ENCODE measurements at places on chromosomes 2 and 18.
A peak's percentile ranks its signal among the peaks of the same experiment; 100 is the strongest.

DNA sequence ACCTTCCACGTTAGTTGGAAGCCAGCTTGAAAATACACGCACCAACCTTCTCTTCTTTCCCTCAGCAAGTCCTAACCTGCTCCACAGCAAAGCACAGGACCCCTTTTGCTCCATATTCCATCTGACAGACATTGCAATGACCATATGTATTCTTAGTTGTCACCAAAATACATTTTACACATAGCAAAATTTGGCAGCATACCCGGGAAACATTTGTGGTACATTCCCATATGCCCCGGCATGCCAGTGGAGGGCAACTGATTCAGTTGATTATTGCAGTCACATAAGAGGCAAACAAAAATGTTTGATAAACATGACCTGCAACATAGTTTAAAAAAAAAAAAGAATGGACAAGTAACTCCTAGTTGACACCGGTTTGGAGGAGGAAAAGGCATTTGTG is 202.1 kb upstream of the UBE2E3 start:
- DNase-seq, result no peak

GRCh38 chr2:189153619-189154018 is 25.9 kb downstream of the COL5A2 start:
- DNase-seq, result no peak

DNA sequence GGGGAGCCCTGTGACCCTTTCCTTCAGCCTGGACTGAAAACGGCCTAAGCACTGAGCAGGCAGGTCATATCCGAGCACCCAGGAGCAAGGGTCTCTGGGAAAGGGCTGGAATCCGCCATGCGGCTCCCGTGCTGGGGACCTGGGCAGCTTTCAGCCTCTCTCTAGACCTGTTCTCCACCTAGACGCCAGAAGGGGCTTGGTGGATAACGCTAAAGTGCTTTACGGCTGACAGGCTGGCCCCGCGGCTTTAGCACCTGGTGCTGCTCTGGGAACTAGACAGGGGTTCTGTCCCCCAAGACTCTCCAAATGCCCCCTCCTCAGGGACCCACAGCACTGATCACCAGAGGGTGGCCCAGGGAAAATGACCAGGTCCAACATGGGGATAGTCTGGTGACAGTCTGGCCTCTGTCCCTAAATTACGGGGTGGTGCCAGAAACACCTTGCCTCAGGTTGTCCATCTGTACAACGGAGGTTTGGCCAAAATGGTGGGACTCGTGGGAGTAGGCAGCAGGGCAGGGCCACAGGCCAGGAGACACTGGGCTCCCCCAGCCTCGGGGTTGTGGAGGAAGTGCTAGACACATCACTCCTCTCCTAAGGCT is 13.0 kb downstream of the SDC1 start:
- DNase-seq, result no peak

GRCh38 chr2:187329586-187329985 is 118.5 kb downstream of the CALCRL start:
- no peak for DNase-seq

DNA sequence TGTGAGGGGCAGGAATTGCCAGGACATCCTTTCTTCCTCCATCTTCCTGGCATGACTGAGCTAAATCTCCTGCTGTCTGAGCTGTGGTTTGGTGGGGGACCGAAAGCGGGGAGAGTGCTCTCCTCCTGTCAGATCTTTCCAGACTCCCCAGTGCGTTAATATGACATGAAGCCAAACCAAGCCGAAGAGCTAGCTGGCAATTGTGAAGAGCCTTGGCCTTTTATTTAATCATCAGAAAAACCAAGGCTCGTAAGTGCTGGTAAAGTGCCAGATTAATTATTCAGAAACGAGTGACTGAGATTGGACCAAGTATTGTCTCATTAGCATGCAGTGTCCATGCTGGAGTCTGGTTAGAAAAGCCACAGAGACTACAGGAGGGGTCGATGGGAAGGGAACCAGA is 14.5 kb upstream of the LRPPRC start:
- DNase-seq, result no peak

- no peak for DNase-seq
These were observed 520.6 kb downstream of the METTL4 start for GRCh38 chr18:2050702-2051201.

DNA sequence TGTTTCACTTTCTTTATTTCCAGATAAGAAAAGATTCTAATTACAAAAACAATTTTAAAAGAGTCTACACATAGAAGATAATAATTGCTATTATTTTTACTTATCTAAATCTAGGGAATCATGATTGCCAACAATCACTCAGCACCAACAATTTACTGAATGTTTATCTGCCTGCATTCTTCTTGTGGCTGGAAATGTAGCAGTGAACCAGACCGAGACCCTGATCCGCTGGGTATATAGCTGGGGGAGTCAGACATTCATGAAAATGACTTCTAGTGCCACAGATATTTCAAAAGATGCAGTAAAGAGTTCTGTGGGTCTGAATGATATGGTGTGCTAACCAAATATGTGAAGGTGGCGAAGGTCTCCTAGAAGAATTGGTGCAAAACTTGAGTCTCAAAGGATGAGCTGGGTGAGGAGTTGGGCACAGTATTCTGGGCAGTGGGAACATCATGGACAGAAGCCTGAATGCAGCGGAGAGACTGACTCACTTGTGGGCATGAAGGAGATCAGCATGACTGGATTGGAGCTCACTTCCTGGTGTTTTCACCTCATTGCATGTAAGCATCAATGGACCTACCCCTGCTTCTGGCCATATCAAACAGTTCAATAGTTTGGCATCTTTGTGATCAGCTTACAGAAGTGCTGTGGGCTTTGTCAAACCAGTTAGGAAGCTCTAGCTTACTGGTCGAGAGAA is 26.1 kb upstream of the FN1 start:
- DNase-seq, result no peak

GRCh38 chr2:160871953-160872352 is 288.3 kb upstream of the TANK start:
- DNase-seq, result no peak

- no peak for DNase-seq
These were observed 95.1 kb upstream of the SERPINE2 start for GRCh38 chr2:224134003-224134734.

DNA sequence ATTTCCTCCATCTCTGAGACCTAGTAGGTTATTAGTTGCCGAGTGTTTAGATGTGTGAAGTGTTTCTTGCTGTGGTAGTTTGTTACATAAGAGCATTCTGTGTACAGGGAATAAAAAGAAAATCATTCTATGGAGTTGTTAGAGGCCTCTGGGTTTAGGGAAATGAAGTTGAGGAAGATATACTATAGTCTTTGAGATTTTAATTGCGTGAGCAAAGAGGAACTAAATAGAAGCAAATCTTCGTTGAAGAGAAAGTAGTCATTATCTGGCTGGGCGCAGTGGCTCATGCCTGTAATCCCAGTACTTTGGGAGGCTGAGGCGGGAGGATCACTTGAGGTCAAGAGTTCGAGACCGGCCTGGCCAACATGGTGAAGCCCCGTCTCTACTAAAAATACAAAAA is 19.0 kb downstream of the USP39 start:
- no peak for DNase-seq

- DNase-seq, result no peak
These were observed 77.9 kb downstream of the CLIP4 start for GRCh38 chr2:29193111-29193510.

- DNase-seq, result peak; percentile 13
These were observed 800 bp downstream of the IL1RL2 start for GRCh38 chr2:102187496-102188150.

DNA sequence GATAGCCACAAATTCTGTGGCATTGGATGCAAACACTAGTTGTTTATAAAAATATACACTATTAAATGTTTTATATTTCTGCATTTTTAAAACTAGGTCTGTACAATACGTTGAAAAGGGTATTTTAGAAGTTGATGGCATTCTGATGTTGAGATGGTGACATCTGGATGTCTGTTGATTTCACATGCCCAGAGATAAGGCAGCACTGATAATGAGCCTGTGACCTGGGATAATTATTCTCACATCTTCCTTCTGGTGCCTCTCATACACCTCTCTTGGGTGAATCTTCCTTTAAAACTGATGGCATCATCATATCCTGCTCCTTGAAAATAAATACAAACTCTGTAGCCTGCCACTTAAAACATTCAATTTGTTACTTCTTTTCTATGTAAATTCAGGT is 208.6 kb downstream of the NYAP2 start:
- no peak for DNase-seq

- no peak for DNase-seq
These were observed 373.6 kb upstream of the TRIB2 start for GRCh38 chr2:12343141-12343540.

GRCh38 chr2:86301711-86302202 is 35.7 kb downstream of the REEP1 start:
- no peak for DNase-seq

DNA sequence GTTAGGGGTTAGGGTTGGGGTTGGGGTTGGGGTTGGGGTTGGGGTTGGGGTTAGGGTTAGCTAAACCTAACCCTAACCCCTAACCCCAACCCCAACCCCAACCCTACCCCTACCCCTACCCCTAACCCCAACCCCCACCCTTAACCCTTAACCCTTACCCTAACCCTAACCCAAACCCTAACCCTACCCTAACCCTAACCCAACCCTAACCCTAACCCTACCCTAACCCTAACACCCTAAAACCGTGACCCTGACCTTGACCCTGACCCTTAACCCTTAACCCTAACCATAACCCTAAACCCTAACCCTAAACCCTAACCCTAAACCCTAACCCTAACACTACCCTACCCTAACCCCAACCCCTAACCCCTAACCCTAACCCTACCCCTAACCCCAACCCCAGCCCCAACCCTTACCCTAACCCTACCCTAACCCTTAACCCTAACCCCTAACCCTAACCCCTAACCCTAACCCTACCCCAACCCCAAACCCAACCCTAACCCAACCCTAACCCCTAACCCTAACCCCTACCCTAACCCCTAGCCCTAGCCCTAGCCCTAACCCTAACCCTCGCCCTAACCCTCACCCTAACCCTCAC is 24.1 kb upstream of the RABL2A start:
- DNase-seq, result no peak

DNA sequence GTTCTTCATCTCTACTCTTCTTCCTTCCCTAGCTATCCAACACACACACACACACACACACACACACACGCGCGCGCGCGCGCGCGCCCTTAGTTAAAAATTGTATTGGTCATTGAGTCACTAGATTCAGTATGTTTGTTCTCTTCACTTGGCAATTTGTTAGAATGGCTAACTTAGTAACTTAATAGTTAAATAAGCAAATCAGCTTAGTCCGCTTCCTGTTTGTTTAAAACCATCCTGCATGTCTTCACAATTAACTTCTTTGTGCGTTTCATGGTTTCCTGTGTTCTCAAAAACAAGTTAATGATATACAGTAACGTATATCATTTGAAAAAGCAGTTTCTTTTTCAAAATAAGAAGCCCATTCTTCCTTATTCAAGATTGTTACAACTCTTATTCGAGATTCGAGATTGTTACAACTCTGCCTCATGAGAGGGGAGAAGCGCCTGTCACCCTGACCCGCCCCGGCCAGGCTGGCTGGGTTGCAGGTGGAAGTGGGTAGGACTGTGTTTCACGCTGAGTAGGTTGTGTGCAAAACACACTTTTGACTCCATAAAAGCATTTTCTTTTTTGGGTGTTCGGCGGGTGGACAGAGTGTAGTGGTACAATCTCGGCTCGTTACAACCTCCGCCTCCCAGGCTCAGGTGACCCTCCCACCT is 9.5 kb upstream of the CNNM3 start:
- DNase-seq, result peak; percentile 11

GRCh38 chr2:166614029-166614428 is 120.0 kb upstream of the SCN7A start:
- no peak for DNase-seq

- no peak for DNase-seq
These were observed 197.5 kb upstream of the CHAC2 start for GRCh38 chr2:53569957-53570727.

DNA sequence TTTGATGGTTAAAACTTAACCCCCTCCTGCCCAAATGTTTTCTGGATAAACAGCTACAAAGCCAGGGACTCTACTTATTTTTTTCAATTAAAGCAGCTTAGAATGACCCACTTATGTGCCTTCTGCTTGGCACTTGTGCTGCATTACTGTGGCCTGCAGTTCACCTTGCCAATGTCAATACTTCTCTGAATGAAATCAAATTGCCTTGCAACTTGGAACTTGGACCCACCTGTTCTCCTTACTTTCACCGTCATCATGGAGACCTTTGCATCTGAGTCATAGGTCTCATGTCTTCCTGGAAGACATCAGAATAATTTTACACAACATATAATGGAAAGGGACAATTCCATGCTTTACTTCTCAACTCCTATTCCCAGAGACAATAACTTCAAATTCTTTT is 92.1 kb upstream of the FHL2 start:
- no peak for DNase-seq

DNA sequence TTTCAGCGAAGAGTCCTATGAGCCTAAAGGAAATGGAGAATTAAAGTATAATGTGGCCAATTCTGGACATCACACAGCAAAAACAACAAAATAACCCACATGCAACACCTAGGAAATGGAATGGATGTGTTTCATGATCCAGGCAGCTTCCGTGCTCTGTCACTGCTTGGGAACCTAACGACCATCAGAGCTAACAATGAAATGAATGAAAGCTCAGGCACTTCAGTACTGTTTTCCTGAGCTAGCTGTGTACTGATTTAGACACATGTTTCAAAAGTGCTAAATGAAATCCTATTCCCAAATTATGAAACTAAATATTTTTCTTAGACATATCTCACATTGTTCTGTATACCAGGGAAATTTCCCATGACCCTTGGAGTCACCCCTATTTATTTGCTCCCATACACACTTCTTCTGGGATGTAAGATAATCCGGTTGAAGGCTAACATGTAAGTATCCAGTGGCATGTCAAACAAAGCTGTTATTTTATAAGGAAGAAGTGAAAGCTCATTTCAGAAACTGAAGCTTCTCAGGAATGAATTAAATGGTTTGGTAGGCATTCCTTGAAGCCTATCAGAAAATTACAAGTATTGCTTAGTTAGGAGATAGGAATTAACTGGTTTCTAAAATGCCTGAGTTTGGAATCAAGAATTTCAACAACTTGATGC is 108.5 kb upstream of the RND3 start:
- DNase-seq, result no peak

- DNase-seq, result no peak
These were observed 19.1 kb downstream of the PARD6G start for GRCh38 chr18:80228051-80228848.

GRCh38 chr2:206176121-206176520 is 16.4 kb downstream of the EEF1B2 start:
- no peak for DNase-seq

DNA sequence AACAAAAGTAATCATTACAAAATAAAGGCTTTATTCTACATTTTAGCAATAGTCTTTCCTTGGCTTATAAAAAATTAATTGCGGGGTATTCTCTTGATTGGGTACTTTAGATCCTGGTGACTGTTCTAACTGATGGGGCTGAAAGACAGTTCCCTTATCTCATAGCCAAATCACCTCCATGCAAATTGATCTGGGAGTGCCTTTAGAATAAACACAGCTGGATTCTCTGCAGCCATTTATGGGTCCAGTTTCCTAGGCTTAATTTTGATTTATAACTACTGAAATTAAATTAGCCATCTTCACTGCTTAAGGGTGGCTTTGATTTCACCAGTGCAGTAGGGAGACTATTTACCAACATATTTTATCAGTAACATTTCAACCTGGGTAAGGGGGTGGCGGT is 337.1 kb downstream of the NRXN1 start:
- DNase-seq, result no peak

All from activated CD8-positive, alpha-beta memory T cell treated with anti-CD3 and anti-CD28 coated beads for 1 hour (primary cell).